ENCODE measurements at places on chromosomes 16 and 17. TPM values are rescaled to one million over a fixed set of nuclear protein-coding genes. Genes with fewer than 3 reads are reported as not detected.

The RNF157 gene
- 6.7 TPM for total RNA-seq

The TP53TG3 gene
- total RNA-seq: not detected

The ACBD4 gene
- total RNA-seq: 3.7 TPM

The KRTAP9-4 gene
- total RNA-seq: not detected

The SYT17 gene
- total RNA-seq: 0.39 TPM

The SLX4 gene
- 8.3 TPM for total RNA-seq

The KRTAP2-1 gene
- not detected for total RNA-seq

- no peak for DNase-seq
These were observed 209.7 kb downstream of the MSI2 start for GRCh38 chr17:57466017-57466471.

GRCh38 chr16:72013389-72013788 is 4.8 kb downstream of the DHODH start:
- DNase-seq: peak; percentile 69

- no peak for DNase-seq
These were observed 129.5 kb downstream of the CDH13 start for GRCh38 chr16:82756283-82756599.

DNA sequence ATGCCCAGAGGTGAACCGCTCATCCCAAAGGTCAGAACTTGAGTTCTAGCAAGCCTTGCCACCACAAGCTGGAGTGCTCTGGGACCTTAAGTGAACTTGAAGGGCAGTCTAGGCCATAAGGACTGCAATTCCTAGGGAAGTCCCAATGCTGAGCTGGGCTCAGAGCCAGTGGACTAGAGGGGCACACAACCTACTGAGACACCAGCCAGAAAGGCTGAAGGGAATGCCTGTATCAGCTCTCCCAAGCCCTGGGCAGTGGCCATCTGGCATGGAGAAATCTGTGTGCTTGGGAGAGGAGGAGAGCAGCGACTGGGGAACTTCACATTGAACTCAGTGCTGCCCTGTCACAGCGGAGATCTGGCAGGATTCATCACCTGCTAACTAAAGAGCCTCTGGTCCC is 201.3 kb downstream of the CEP112 start:
- no peak for DNase-seq

GRCh38 chr17:40901981-40902474 is 17.0 kb upstream of the KRT20 start:
- peak; percentile 89 for DNase-seq

GRCh38 chr17:40607641-40608040 is 40.0 kb downstream of the SMARCE1 start:
- no peak for DNase-seq

GRCh38 chr17:1576500-1576899 is 13.9 kb upstream of the PITPNA start:
- no peak for DNase-seq

- DNase-seq: no peak
These were observed 39.0 kb upstream of the SEC14L1 start for GRCh38 chr17:77101521-77102410.

DNA sequence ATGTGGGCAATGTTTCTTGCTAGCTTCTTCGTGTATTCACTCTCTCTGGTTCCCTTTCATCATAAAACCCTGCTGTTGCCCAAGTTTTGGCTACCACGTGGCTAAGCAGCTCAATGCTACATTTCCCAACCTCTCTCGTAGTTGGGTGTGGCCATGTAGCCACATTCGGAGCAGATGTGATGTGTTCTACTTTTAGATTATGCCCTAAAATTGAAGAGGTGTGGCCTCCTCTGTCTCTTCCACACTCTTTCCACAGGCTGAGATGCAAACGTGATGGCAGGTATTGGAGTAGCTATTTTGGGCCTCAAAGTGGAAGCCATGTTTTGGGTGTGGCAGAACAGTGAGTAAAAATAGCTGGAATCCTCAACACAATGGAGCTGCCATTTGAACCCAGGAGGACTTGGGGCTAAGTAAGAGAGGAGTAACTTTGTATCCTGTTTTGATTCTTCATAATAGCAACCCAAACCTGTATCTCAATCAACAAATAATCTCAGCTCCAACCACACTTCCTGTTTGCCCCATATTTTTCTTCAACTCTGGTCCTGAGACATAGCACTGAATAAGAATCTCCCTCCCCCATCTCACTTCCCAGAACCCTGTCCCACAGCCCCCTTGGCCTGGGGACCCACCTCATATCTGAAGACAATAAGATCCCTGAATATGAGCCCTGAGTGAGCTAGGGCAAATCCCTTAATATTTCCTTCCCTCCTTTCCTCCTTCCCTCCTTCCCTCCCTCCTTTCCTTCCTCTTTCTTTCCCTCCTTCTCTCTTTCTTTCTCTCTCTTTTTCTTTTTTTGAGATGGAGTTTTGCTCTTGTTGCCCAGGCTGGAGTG is 4.0 kb downstream of the NUPR1 start:
- no peak for DNase-seq

- no peak for DNase-seq
These were observed 12.4 kb upstream of the MPHOSPH6 start for GRCh38 chr16:82182266-82183003.

- no peak for DNase-seq
These were observed 60.4 kb upstream of the RPH3AL start for GRCh38 chr17:413016-413350.

DNA sequence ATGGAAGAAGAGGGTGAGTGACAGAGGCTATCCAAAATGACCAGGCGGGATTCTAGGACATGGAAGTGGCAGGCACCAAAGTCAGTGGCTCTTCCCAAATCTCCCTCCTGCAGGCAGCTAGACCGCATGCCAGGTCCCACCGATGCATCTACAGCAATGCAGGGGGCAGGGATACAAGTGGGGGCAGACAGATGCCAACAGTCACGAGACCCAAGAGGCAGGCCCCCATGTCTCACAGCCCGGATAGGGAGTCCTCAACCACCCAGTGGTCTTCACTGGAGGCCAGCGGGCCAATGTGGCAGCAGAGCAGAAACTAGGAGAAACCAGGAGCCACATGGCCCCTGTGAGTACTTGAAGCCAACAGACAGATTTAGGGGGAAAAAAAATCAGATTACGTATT is 20.0 kb downstream of the NPLOC4 start:
- DNase-seq: no peak

DNA sequence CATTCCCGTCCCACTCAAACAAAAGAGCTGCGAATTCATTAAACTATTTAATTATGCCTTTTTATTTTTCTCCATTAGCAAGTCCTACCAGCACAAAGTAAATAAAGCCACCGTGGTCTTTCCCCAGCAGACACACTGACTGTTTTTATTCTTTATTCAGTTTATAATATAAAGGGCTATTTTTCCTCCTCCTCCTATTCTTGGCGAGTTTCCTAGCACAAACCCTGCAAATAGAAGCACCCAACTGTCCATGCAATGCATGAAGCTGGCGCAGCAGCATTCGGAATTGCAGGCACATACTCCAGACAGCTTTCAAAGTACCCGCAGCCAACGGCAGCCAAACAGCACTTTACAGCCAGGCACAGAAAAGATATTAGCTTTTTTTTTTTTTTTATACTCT is 583.4 kb upstream of the PSMD7 start:
- DNase-seq: no peak

GRCh38 chr16:88534638-88535190 is 35.5 kb upstream of the ZC3H18 start:
- peak; percentile 45 for DNase-seq

DNA sequence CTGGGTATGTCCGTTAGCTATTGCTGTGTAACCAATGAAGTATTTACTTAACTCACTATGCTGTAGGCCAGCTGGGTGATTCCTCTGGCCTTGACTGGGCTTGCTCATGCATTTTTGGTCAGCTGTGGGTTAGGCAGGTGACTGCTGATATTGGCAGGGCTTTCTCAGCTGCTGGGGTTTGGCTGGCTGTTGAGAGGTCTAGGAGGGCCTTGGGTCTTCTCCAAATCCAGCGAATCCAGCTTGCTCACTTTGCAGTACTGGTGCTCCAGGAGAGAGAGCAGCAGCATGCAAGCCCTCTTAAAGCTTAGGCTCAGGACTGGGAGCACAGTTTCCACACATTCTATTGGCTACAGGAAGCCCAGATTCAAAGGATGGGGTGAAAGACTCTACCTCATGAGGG is 270.1 kb downstream of the PHKB start:
- DNase-seq: peak; percentile 92

DNA sequence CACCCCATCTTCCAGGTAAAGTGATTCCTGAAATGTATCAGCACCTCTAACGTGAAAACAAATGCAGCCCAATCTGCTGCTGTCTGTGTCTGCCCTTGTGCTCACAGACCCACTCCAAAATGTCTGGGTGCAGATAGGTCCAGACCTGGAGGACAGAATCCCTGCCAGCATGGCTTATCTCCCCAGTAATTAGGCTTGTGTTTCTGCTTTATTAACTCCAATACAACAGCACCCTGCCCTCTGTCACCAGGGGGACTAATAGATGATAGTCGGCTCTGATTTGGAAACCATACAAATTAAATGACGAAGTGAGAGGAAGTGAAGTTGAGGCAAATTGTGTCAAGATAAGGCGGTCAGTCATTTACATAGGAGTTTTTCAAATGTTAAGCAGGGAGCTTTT is 608.3 kb upstream of the SALL1 start:
- no peak for DNase-seq

GRCh38 chr17:2700491-2701141 is 10.9 kb downstream of the CLUH start:
- DNase-seq: no peak
